ENCODE measurements at places on chromosomes 5 and 9. TPM values are rescaled to one million over a fixed set of nuclear protein-coding genes. Genes with fewer than 3 reads are reported as not detected.
A peak's percentile ranks its signal among the peaks of the same experiment; 100 is the strongest.

SPINK4 gene
- polyA plus RNA-seq, result not detected

CCDC183 gene
- 4.7 TPM for polyA plus RNA-seq

OR13F1 gene
- not detected for polyA plus RNA-seq

TRAPPC13 gene
- 10.9 TPM for polyA plus RNA-seq

ORM2 gene
- polyA plus RNA-seq, result 0.14 TPM

MEIKIN gene
- 0.07 TPM for polyA plus RNA-seq

FLT4 gene
- polyA plus RNA-seq, result 5.4 TPM

NIPAL4 gene
- polyA plus RNA-seq, result not detected

CFAP90 gene
- polyA plus RNA-seq, result not detected

HK3 gene
- 4.3 TPM for polyA plus RNA-seq

DIRAS2 gene
- polyA plus RNA-seq, result not detected

TLE1 gene
- polyA plus RNA-seq, result 9.6 TPM

PCDHB10 gene
- 0.28 TPM for polyA plus RNA-seq

NXNL2 gene
- polyA plus RNA-seq, result not detected

GGTA1 gene
- polyA plus RNA-seq, result 1.8 TPM

SLC36A2 gene
- polyA plus RNA-seq, result 0.03 TPM

DNA sequence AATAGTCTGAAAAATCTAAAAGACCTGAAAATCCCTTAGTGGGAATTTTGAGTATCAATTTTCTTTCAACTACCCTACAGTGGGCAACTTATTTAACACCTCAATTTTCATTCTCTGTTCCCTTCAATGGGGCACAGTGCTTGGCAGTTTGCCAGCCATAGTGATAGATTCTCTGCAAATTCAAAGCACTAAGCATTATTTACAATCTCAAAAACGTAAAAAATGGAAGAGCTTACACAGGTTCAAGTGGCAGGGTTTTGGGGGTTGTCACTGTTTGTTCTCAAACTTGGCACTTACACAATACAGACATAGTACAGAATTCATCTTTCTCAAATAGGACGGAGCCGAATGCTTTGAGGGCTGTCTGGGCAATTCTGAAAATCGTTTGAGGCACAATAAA is 515.0 kb downstream of the EFNA5 start:
- no peak for DNase-seq

DNA sequence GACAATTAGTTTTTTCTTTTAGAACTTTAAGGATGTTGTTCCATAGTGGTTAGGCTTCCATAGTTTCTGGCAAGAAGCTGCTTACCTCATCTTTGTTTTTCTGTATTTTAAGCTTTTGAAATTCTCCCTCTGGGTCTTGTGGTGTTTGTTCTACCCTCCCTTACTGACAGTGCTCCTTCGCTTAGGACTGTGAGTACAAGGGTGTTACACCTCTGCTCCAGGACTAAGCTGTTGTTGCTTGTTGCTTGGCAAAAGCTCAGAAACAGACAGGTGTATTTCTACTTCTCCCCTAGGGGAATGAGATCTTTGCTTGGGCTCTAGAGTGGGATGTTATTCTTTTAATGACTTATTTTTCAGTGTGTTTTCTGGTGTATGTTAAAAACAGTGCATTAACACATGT is 225.2 kb downstream of the WDR70 start:
- no peak for DNase-seq

- peak; percentile 47 for DNase-seq
These were observed 109.3 kb upstream of the IFNE start for GRCh38 chr9:21591221-21592062.

GRCh38 chr5:136004436-136004835 is 24.4 kb upstream of the TGFBI start:
- DNase-seq, result no peak

GRCh38 chr5:135105105-135105484 is 71.1 kb upstream of the PITX1 start:
- DNase-seq, result no peak

DNA sequence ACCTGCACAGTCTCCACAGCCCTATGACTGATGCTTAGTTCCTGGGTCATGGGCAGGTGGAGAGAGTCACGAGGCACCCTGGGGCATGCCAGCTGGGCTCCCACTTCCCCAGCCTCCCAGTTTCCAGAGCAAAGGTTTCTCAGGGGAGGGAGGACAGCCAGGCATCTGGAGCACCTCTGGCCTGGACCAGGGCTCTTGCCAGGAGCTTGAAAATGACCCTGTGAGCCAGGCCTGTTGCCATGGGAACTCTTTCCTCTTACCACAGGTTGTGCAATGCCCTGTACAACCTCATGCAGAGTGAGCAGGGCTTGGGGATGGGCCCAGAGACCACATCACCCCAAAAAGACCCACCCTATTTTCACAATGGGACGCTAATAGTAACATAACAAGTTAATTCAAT is 113.1 kb downstream of the PSD2 start:
- no peak for DNase-seq

DNA sequence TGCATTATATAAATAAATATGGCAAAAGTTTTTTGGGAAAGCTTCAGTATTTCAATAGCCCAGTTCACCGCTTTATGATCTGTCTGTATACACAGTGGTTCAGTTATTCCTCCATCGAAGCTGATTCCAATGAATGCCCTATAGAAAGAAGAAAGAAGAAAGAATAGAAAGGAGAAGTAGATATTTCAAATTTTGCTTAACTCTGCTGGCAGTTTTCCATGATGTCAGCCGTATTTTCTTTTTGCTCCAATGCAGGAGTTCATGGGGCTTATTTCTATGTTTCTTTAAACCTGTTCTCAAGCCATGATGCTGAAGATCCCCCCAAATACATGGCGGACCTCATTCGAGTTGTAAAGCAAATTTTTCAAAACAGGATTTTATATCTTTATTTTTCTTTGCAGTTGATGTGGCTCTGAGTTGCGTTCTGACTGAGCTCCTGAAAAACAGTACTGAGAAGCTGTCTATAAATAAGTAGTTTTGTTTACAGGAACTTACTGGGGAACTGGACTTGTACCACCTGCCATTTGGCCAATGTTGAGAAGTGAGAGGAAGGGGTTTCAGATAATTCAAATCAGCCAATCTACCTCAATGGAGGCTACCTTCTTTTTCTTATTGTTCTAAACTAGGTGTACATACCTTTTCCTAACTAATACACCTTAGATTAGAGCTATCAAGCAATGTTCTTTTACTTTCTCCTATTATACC is 418.5 kb upstream of the MEF2C start:
- no peak for DNase-seq

DNA sequence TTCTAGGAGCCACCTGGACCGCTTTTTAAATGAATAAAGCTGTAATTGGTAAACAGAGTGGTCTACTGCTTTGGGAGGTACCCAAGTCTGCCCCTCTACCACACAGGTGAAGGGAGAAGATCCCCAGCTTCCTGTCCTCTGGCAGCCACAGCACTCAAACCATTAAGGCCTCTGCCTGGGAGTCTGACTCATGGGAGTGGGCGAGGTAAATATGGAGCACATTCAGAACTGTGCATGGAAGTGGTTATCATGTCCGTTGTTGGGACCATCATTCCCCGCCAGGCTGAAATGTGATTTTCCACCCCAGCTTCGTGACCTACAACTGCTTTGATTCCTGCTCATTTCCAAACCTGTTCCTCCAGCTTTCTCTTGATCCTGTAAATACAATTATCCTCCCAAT is 59.5 kb upstream of the ALDH1B1 start:
- DNase-seq, result no peak

DNA sequence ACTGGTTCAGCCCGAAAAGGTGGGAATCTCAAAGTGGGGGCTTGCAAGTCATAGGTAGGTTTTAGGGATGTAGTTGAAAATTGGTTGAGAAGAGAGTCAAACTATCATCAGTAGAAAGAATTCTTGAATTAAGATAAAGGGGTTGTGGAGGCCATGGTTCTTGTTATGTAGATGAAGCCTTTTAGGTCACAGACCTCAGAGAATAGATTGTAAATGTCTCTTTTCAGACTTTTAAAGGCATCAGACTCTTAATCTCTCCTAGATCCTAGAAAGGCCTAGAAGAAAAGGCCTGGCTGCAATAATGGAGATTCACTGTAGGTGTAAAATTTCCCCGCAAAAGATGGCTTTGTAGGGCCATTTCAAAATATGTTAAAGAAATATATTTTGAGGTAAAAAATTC is 96.4 kb downstream of the PSAT1 start:
- no peak for DNase-seq

DNA sequence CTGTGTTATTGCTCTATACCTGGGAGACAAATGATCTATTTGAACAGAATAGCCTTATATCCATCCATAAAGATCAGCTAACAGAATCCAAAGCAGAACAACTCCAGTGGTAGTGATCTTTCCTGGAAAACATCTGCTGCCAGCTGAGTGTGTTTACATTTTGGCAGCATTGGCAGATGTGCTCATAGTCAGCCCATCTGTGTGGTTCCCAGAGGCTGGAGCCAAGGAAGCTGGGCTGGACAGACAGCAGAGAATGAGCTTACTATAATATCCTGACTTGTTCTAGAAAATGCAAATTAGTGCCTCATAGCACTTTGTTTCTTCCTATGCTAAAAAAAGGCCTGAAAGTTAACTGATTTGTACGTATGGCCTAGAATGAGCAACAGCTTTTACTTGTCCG is 99.7 kb downstream of the ST8SIA4 start:
- DNase-seq, result no peak

GRCh38 chr9:96484521-96484931 is 34.6 kb downstream of the HABP4 start:
- DNase-seq, result no peak

DNA sequence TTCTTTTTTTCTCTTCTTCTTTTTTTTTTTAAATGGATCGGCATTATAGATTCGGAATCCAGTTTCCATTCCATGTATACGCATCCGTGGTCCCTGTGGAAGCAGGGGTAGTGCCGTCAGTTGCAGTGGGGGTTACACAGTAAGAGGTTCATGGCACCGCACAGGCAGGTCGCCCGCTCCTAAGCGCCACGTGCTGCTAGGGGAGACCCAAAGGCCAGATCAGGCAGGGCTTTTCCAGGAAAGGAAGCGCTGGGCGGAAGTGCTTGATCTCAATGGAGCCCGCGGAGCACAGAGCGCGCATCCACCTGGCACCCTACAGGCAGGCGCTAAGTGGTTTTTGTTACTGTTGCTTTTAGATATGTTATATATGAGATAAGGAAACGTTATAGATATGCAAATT is 174.8 kb upstream of the OR13F1 start:
- DNase-seq, result no peak

GRCh38 chr5:156927545-156927944 is 35.5 kb downstream of the TIMD4 start:
- DNase-seq, result no peak

DNA sequence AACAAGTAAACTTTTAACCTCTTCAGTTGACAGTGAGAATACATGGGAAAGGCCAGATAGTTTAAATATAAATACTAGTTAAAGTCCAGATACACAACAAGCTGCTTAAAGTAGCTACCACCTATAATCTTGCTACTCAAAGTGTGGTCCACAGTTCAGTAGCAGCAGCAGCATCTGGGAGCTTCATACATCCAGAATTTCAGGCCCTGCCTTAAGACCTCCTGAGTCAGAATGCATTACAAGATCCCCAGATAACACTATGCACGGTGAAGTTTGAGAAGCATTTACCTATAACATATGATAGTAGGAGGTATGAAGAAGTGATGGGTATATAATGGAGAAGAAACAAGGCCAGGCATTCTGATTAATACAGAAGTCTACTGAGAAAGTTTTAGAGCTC is 244.5 kb downstream of the EFNA5 start:
- no peak for DNase-seq

GRCh38 chr9:93587651-93588347 is 11.4 kb downstream of the PHF2 start:
- no peak for DNase-seq

- DNase-seq, result no peak
These were observed 696.2 kb downstream of the DNAH5 start for GRCh38 chr5:13248253-13248652.

DNA sequence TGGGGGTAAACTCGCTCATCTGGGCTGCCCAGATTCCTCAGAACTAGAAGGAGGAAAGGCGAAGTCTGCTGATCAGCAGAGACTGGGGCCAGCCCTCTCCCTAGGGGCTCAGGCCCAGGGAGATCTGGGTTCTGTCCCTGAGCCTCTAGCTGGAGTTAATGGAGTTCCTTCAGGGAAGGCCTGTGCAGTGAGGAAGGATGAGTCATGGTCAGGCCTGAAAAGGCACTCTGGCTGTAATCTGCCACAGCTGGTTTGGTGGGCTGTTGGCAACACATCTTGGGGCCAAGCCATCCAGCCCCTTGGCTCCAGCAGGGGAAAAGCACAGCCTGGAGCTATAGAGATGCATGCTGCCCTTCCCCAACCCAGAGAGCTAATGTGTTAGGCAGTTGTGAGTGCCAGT is 459.6 kb downstream of the PRELID2 start:
- DNase-seq, result no peak

- DNase-seq, result no peak
These were observed 118.7 kb upstream of the ATP10B start for GRCh38 chr5:160970605-160971191.

- DNase-seq, result no peak
These were observed 2.5 kb upstream of the SSBP2 start for GRCh38 chr5:81753429-81753828.

GRCh38 chr9:78620303-78620702 is 323.4 kb downstream of the PSAT1 start:
- DNase-seq, result no peak

DNA sequence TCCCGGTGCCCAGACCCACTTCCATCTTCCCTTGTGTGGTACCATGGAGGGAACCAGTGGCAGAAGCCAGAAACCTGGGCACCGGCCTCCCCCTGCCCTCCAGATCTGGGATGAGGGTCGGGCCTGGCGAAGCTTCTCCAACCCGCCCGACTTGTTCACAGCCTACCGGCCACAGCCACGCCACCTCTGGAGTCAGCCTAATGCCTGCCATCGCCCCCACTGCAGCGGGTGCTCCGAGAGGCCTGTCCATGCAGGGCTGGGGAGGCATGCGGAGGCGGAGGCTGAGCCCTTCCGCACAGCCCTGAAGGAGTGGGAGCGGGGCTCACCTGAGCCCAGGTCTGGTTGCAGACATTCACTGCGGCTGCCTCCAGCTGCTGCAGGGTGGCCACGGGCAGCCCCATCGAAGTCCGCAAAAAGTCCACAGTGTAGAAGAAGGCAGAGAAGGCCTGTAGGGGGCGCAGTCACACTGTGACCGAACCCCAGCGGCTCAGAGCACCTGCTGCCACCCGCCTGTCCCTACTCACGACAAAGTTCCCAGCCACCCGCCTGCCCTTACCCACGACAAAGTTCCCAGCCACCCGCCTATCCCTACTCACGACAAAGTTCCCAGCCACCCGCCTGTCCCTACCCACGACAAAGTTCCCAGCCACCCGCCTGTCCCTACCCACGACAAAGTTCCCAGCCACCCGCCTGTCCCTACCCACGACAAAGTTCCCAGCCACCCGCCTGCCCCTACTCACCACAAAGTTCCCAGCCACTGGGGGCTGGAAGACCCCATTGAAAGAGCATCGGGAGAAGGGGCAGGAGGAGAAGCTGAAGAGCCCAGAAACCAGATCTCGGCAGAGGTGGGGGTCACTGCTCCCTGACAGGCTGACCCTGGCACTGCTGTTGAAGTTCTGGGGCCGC is 3.8 kb upstream of the NPDC1 start:
- peak; percentile 66 for DNase-seq

All from heart left ventricle (tissue), 16 donors.